Right lobe of liver (tissue), 6 donors: ENCODE measurements at places on chromosomes 16 and 17.
A peak's percentile ranks its signal among the peaks of the same experiment; 100 is the strongest.

DNA sequence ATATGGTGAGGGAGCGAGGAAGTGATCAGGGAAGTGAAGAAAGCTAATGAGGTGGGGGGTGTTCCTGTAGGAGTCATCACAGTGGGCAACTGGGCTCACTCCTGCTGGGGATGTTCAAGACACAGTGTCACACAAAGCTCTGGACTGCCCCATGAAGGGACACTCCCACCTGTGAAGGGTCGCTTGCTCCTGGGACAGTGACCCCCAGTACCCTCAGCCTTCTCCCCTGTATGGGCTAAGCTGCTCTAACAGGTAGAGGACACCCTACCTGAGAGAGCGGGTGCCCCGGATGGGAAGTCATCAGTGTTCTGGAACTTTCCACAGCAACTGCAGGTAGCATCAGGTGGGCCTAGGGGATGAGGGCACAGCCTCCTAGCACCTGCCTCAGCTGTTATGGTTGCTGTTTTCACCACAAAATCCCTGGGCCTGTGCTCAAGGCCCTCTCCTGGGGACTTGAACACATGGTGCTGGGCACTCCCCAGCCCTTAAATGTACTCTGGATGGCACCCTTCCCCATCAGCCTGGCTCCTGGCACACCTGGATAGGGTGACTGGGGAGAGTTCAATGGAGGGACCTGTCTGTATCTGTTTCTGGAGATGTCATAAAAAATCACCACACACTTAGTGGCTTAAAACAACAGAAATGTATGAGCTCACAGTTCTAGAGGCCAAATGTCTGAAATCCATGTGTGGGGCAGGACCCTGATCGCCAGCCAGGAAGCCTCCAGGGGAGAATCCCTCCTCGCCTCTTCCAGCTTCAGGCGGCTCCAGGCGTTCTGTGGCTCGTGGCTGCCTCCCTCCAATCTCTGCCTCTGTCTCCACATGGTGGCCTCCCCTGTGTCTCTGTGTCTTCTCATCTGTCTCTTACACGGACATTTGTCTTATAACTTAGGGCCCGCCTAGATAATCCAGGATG, 104.0 kb upstream of the CDH5 start:
- no peak overlapping the region for H3K27ac ChIP-seq
- H3K36me3 ChIP-seq, result no peaks in the 10 kb centered on the region
- H3K4me3 ChIP-seq, result no peak overlapping the region
- no peak for DNase-seq

GRCh38 chr17:43176119-43176570, 5.1 kb downstream of the NBR1 start:
- H3K27ac ChIP-seq, result peak overlapping the region; percentile 65
- DNase-seq, result no peak
- peaks cover 5% of the 10 kb centered on the region for H3K4me1 ChIP-seq
- H3K4me3 ChIP-seq, result no peak overlapping the region

DNA sequence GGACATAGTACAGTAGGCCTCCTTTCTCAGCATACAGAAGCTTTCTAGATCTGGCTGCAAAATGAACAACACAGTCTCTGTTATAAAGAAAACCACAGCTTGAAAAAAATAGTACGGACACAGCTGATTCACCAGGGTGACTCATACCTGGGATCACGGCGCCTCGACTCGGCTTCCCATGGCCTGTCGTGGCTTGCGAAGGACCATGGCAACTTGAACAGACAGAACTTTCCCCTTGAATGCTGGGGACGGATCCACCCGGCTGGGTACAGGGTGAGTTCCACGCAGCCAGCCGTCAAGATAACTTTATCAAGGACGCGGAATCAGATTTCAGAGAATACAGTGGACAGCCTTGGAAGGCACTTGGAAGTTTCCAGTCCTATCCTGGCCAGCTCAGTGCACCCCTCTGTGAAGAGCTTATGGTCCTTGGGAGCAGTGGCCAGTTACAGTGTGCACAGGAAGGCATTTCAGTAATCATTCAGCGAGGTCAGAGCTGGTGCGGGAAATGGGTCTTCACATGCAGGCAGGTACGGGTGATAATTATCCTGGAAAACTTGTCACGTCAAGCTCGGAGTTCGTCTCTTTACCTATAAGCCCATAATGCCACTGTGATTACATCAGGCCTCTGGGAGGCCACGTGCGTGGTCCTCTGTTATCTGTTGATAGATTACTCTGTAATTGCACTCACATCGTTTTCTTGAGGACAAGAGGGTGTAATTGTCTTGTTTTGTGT, 57.9 kb upstream of the MAF start:
- peaks cover 23% of the 10 kb centered on the region for H3K4me1 ChIP-seq
- DNase-seq, result no peak
- no peak overlapping the region for H3K27ac ChIP-seq
- H3K36me3 ChIP-seq, result no peaks in the 10 kb centered on the region
- H3K4me3 ChIP-seq, result no peak overlapping the region

- H3K4me1 ChIP-seq, result no peaks in the 10 kb centered on the region
- no peak overlapping the region for H3K27ac ChIP-seq
- H3K4me3 ChIP-seq, result no peak overlapping the region
- DNase-seq, result no peak
Measured at GRCh38 chr16:24291932-24292331, 35.8 kb downstream of the CACNG3 start.

- H3K4me1 ChIP-seq, result no peaks in the 10 kb centered on the region
- H3K4me3 ChIP-seq, result no peak overlapping the region
- peak; percentile 50 for DNase-seq
- peak overlapping the region; percentile 21 for H3K27ac ChIP-seq
Measured at GRCh38 chr16:67779256-67780014, 26.9 kb downstream of the RANBP10 start.

DNA sequence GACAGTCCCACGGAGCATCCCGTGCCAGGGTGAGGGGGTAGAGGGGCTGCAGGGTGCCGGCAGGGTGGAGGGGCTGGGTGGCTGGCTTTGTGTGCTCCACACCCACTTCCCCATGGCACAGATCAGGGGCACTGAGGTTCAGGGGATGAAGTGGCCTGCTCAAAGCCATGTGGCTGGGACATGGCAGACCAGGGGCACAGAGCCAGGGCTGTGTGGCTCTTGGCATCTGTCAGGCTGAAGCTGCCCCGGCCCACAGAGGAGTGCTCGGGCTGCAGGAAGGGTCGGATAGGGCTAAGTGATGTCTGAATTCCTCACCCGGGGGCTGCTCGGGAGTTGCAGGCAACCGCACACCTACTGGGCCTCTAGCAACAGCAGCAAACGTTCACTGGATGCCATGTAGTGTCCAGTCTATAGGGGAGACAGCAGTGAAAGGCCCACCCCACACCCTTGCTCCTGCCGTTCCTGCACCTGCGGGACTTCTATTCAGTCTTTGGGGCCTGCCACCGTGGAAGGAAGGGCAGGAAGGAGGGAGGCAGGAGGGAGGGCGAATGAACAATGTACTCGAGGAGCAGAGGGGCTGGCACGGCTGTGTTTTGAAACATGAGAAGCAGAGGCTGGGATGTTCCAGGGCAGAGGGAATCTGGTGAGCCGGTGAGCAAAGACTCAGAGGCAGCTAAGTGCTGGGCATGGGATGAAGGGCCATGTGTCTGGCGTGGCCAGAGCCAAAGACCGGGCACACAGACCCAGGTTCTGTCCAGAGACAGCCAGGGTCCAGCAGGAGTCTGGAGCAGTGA, 15.1 kb downstream of the SLC5A10 start:
- H3K27me3 ChIP-seq, result no peaks in the 10 kb centered on the region
- peaks cover 2% of the 10 kb centered on the region for H3K36me3 ChIP-seq
- H3K27ac ChIP-seq, result no peak overlapping the region
- no peak overlapping the region for H3K4me3 ChIP-seq
- no peaks in the 10 kb centered on the region for H3K4me1 ChIP-seq

- DNase-seq, result no peak
- no peak overlapping the region for H3K27ac ChIP-seq
- no peaks in the 10 kb centered on the region for H3K27me3 ChIP-seq
- peak overlapping the region; percentile 90 for H3K4me3 ChIP-seq
Measured at GRCh38 chr16:19524616-19525384, 1.1 kb downstream of the CCP110 start.

- no peak overlapping the region for H3K4me3 ChIP-seq
- no peaks in the 10 kb centered on the region for H3K27me3 ChIP-seq
- no peak for DNase-seq
- no peaks in the 10 kb centered on the region for H3K4me1 ChIP-seq
- no peaks in the 10 kb centered on the region for H3K36me3 ChIP-seq
Measured at GRCh38 chr16:77414752-77415231, 20.0 kb downstream of the ADAMTS18 start.
